ENCODE measurements at places on chromosomes 6 and 20.

- H3K4me1 ChIP-seq, result no peaks in the 10 kb centered on the region
- H3K36me3 ChIP-seq, result no peaks in the 10 kb centered on the region
- no peak overlapping the region for H3K4me3 ChIP-seq
These were observed 28.5 kb upstream of the SNRPB2 start for GRCh38 chr20:16701296-16701695.

GRCh38 chr6:157982102-157982562 lies 469 bp downstream of the SYNJ2 start:
- H3K36me3 ChIP-seq, result no peaks in the 10 kb centered on the region
- H3K27me3 ChIP-seq, result no peaks in the 10 kb centered on the region
- no peak overlapping the region for H3K27ac ChIP-seq
- peak overlapping the region; percentile 88 for H3K4me3 ChIP-seq
- peaks cover 9% of the 10 kb centered on the region for H3K4me1 ChIP-seq

DNA sequence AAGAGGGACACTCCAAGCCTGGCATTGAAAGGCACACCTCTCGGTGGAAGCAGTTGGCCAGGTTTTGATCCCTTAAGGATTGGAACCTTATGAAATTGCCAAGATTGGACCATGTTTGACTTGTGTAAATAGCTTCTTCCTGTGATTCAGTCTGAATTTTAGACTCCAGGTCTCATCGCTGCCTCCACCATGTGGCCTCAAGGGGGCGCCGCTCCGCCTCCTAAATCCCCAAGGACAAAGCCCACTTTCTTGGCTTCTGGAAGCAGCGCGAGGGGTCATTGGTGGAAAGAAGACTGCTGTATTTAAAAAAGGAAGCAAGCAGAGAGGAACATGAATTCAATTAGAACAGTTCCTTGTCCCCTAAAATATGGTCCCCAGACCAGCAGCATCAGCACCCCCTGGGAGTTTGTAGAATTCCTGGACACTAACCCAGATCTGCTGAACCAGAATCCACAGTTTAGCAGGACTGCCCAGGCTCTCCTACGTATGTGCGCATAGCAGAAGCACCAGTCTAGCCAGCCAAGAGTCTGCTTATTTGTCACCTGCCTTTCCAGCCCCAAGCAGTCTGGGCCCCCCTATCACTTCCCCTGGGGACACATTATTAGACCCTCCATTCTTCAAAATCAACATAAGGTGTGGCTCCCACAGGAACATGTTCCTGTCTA lies 108.5 kb downstream of the LY86 start:
- H3K27me3 ChIP-seq, result peaks cover 26% of the 10 kb centered on the region
- H3K27ac ChIP-seq, result no peak overlapping the region
- H3K4me3 ChIP-seq, result no peak overlapping the region
- H3K36me3 ChIP-seq, result no peaks in the 10 kb centered on the region
- no peaks in the 10 kb centered on the region for H3K4me1 ChIP-seq

DNA sequence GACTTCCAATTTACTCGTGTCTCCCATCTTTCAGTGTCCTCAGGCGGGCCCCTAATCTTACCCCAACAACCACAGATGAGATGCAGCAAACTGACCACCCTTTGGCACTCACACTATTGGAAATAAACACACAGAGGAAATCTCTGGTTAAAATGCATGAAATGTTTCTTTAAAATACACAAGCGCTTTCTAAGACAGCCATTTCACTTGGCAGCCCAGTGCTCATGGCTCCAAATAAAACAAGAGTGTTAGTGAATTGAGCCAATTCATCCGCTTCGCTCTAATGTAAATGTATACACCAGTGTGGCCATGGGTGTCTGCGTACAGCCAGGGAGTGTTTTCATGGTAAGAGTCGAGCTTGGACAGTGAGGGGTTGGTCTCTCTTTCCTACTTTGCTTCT lies 282.9 kb downstream of the CLIC5 start:
- H3K27me3 ChIP-seq, result no peaks in the 10 kb centered on the region
- H3K36me3 ChIP-seq, result no peaks in the 10 kb centered on the region
- no peaks in the 10 kb centered on the region for H3K4me1 ChIP-seq
- no peak overlapping the region for H3K4me3 ChIP-seq
- no peak for DNase-seq

- no peaks in the 10 kb centered on the region for H3K4me1 ChIP-seq
- peak overlapping the region; percentile 49 for H3K27ac ChIP-seq
- peaks cover 10% of the 10 kb centered on the region for H3K27me3 ChIP-seq
- peak; percentile 53 for DNase-seq
These were observed 68.5 kb downstream of the SRC start for GRCh38 chr20:37414224-37415035.

DNA sequence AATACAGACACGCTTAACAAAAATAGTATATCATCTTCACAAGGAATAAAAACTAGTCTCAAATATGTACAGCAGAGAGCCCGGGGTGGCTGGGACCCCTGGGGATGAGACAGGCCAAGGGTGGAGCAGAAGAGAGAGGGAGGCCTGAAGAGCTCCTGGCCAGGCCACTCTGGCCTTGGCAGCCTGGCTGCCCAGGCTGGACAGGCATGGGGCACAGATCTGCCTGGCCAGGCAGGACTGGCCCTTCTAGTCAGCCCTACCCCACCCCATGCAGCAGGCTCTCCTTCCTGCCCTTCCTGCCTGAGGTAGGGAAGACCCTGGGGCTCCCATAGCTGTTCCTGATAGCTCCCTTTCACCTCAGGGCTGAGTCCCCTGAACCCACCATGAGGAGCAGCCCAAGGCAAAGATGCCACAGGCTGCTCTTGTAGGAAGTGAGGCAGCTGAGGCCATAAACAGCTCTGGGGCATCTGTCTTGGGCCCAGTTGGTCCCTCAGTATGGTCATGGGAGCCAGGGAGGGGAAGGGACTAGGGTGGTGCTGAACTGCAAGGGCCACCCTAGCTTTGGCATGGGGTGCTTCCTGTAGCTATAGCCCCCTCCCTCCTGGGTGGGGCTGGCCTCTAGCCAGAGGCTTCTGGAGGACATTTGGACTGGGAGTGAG lies 27.1 kb downstream of the COX4I2 start:
- no peaks in the 10 kb centered on the region for H3K27me3 ChIP-seq
- no peak for DNase-seq
- H3K4me3 ChIP-seq, result no peak overlapping the region
- H3K27ac ChIP-seq, result peak overlapping the region; percentile 61
- H3K36me3 ChIP-seq, result peaks cover 25% of the 10 kb centered on the region
- H3K4me1 ChIP-seq, result peaks cover 5% of the 10 kb centered on the region

DNA sequence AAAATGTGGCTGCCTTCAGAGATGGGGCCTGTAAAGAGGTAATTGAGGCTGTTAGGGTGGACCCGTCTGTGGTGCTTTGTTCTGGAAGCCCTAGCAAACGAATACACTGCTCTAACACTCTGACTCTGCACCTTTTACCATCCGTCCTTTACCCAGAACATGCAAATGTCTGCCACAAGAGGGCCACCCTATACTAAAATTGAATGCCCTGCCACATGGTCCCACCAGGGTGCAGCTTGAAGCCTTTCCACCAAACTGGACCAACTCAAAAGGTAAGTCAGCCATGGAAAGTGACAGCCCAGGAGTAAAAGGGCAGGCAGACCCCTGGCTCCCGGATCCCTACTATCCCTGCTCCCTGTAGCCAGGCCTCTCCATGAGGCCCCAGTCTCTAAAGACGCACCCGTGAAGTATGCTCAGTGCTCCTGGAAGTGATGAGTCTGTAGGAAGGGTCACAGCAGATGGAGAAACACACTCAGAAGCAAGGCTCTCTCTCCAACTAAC lies 5.8 kb upstream of the BFSP1 start:
- H3K36me3 ChIP-seq, result no peaks in the 10 kb centered on the region
- no peak overlapping the region for H3K4me3 ChIP-seq
- H3K27me3 ChIP-seq, result no peaks in the 10 kb centered on the region

GRCh38 chr6:64520050-64520449 lies 884.4 kb downstream of the PHF3 start:
- no peak for DNase-seq
- H3K27ac ChIP-seq, result no peak overlapping the region
- H3K36me3 ChIP-seq, result no peaks in the 10 kb centered on the region
- no peaks in the 10 kb centered on the region for H3K4me1 ChIP-seq

- H3K4me3 ChIP-seq, result no peak overlapping the region
- no peaks in the 10 kb centered on the region for H3K36me3 ChIP-seq
- H3K4me1 ChIP-seq, result no peaks in the 10 kb centered on the region
- H3K27ac ChIP-seq, result no peak overlapping the region
- H3K27me3 ChIP-seq, result no peaks in the 10 kb centered on the region
These were observed 84.9 kb upstream of the LRFN2 start for GRCh38 chr6:40672087-40672486.

DNA sequence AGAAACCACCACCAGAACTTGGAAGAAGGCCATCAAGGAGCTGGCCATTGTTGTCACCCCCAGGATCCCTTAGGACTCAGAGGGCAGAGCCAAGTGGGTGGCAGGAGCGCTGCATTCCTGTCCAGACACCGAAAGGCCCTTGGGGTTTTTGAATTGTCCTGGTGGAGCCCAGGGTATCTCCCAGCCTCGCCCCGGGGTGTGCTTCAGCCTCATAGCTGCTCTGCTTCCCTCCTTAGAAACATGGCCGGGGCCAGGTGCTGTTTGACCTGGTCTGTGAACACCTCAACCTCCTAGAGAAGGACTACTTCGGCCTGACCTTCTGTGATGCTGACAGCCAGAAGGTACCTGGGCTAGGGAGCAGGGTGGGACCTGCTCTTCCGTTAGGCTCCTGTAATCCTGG lies 23.2 kb downstream of the EPB41L1 start:
- no peaks in the 10 kb centered on the region for H3K27me3 ChIP-seq
- no peak for DNase-seq
- no peak overlapping the region for H3K27ac ChIP-seq

DNA sequence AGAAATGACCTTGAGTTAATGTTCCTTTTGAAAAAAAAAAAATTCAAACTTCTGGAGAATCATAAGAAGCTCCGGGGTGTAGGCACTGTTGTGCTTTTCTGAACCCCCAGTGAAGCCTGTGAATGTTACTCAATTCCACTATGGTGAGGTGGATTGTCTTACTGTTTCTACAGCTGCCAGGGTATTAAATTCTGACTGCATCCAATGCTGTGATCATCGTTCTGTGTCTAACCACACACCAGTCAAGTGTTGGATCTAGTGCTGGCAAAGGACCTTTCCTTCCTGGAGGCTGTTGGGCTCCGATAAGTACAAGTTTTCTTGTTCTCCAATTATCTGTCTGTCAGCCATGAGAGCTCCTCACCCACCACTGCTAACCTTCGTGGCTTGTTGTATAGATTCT lies 162.0 kb upstream of the EPHA7 start:
- H3K27me3 ChIP-seq, result no peaks in the 10 kb centered on the region
- no peaks in the 10 kb centered on the region for H3K36me3 ChIP-seq
- H3K4me1 ChIP-seq, result no peaks in the 10 kb centered on the region
- no peak for DNase-seq
- H3K27ac ChIP-seq, result no peak overlapping the region
- no peak overlapping the region for H3K4me3 ChIP-seq

- peak; percentile 78 for DNase-seq
These were observed 7.3 kb upstream of the ULBP2 start for GRCh38 chr6:149934249-149935156.

DNA sequence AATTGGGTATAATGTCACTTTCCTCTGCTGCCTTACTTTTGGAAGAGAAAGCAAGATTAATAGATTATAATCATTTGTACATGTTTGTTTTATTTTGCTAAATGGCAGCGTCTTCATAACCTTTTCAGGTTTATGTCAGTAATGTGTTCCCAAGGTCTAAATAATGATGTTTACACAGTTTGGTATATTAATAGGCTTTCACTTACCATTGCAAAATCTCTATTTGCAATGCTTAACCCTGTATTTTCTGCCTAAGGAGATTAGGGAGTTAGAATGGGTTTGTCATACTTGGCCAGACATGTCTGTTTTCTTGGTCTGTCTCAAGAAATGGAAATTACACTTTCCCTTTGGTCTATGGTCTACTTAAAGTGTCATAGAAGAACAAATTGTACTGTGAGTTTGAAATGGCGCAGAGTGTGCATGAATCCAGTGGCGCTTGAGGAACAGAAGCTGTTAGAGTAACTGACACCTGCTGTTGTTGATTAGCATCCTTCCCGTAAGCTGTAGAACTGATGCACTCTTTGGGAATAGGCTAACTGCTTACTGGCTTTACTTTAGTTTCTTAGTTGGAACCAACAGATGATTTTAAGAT lies 261.1 kb downstream of the SAMD5 start:
- no peak overlapping the region for H3K27ac ChIP-seq
- H3K36me3 ChIP-seq, result no peaks in the 10 kb centered on the region
- no peak for DNase-seq
- H3K27me3 ChIP-seq, result no peaks in the 10 kb centered on the region

GRCh38 chr20:19966840-19967239 lies 50.3 kb upstream of the NAA20 start:
- H3K4me3 ChIP-seq, result no peak overlapping the region
- H3K36me3 ChIP-seq, result no peaks in the 10 kb centered on the region
- no peak overlapping the region for H3K27ac ChIP-seq

DNA sequence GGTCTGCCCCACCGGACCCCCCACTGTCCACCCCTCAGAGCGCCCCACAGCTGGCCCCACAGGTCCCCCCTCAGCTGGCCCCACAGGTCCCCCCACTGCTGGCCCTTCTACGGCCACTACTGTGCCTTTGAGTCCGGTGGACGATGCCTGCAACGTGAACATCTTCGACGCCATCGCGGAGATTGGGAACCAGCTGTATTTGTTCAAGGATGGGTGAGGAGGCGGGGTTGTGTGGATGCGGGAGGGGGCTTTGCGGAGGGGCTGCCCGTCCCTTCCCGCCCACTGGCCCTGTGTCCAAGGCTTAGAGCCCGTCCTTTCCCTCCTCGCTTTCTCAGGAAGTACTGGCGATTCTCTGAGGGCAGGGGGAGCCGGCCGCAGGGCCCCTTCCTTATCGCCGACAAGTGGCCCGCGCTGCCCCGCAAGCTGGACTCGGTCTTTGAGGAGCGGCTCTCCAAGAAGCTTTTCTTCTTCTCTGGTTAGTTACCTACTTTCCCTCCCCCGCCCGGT lies 4.7 kb downstream of the MMP9 start:
- H3K4me1 ChIP-seq, result no peaks in the 10 kb centered on the region
- H3K4me3 ChIP-seq, result peak overlapping the region; percentile 66
- no peak overlapping the region for H3K27ac ChIP-seq
- DNase-seq, result no peak
- no peaks in the 10 kb centered on the region for H3K36me3 ChIP-seq
- H3K27me3 ChIP-seq, result peaks cover 7% of the 10 kb centered on the region

DNA sequence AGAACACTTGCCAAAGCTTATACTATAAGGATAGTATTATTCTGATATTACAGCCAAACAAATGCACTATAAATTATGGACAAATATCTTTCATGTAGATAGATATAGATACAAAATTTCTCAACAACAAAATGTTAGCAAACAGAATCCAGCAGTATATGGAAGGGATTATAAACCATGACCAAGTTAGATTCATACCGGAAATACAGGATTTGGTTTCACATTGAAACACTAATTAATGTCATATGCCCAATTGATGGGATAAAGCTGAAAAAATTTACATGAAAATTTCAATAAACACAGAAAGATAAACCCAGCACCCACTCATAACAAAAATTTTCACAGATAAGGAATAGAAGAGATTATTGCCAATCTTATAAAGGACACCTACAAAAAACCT lies 770.3 kb upstream of the SLC35B3 start:
- H3K27ac ChIP-seq, result no peak overlapping the region
- no peaks in the 10 kb centered on the region for H3K27me3 ChIP-seq
- DNase-seq, result no peak
- no peak overlapping the region for H3K4me3 ChIP-seq

Measured in endodermal cell (in vitro differentiated cells).